ENCODE measurements at places on chromosomes 2 and 18. TPM values are rescaled to one million over a fixed set of nuclear protein-coding genes. Genes with fewer than 3 reads are reported as not detected.

The PJVK gene
- 2.1 TPM for polyA plus RNA-seq

The NXPH2 gene
- not detected for polyA plus RNA-seq

DNA sequence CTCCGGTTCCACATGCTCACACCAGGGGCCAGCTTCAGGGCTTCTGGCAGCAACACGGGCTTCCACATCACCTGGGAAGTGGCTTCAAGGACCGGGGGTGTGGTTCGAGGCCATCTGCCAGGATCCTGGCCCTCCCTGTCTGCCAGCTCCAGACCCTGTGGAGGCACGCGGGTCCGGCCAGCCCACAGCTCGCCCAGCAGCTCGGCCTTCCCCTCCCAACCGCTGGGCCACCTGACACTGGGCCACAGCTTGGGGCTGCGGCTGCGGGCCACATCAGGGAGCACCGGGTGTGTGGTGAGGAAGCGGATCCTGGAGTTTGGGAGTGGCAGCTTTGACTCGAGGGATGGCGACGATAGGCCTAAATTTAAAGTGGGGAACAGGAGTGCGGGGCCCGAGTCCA is 7.0 kb downstream of the C2orf81 start:
- DNase-seq: no peak

DNA sequence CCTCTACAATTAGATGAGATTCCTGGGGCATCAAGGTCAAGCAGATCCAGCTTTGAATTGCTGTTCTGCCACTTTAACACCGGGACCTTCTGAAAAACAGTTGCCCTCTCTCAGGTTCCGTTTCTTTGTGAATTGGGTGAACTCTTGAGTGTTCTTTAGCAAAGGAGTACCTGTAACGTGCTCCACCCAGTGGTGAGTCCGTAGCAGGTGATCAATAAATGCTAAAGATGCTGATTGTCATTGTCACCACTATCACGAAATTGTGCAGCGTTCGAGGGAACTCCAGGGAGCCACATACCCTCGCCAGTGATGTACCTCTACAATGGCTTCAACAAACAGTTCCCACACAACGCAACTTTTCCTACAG is 81.9 kb downstream of the TCF7L1 start:
- DNase-seq: no peak

GRCh38 chr2:132252894-132253264 is 91.1 kb upstream of the ANKRD30BL start:
- DNase-seq: no peak

The LYPD6 gene
- polyA plus RNA-seq: not detected

The SRBD1 gene
- 8.3 TPM for polyA plus RNA-seq

DNA sequence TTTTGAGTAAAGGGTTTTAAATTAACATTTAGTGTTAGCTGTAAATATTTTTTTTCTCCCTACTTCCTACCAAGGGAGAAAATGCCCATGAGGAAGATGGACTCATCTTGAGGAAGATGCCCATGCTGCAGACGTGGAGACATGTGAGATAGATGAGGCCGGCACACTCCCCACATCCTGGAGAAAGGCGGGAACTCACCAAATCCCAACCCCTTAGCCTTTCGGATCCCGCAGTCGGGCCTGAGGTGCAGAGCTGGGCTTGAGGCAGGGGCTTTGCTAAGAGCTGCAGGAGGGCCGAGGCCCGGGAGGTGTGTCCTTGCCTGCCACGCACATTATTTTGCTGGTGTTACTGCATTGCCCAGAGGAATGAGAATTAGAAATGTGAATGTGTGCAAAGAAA is 137.9 kb downstream of the NAPG start:
- DNase-seq: no peak

The CNDP1 gene
- not detected for polyA plus RNA-seq

- DNase-seq: no peak
Measured at GRCh38 chr2:3142961-3143571, 234.6 kb downstream of the EIPR1 start.

- no peak for DNase-seq
Measured at GRCh38 chr2:233953087-233953801, 36.1 kb downstream of the TRPM8 start.

DNA sequence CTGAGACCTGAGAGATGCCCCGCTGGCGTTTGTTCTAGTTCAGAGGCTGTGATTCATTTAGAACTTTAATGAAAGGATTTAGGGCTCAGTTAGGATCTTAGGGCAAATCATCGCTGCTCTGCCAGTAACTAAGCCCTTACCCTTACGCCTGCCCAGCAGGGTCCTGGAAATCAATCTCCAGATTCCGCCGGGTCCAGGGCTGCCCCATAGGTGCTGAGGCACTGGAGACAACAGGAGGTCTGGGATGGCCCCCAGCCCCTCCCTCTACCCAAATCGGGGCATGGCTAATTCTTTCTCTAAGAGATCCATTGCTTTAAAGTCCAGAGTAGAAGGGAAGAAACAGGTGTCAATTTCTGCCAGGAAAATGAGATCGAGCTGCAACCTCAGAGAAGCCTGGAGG is 83.1 kb downstream of the SDC1 start:
- no peak for DNase-seq

DNA sequence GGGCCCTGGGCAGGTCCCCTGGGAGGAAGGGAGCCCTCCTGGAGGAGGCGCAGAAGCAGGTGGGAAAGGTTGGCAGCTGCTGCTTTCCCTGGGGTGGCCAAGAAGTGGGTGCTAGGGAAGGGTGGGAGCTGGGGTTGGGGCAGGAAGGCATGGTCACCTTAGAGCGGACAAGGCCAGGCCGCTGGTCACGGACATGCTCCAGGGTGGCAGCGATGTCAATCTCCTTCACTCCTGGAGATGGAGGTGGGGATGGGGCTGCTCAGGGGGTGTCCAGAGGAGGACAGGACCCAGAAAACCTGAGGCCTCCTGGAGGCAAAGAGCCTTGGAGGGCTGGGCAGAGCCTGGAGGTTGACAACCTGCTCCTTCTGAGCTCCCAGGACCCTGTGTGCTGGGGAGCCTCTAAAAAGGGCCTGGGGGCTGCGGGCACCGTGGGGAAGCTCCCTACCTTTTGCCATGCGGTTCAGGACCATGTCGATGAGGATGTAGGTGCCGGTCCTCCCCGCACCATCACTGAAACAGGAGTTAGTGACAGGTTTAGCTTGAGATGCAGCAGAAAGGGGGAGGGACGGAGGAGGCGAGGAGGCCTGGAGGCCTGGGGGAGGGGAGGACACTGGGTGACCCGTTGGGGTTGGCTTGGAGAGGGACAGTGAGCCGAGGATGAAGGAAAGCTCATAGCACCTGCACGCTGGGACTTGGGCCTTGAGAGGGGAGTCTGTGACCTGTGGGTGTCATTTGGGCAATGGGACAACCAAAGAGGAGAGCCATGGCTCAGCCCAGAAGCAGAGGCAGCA is 11.4 kb downstream of the DNAJB2 start:
- no peak for DNase-seq

DNA sequence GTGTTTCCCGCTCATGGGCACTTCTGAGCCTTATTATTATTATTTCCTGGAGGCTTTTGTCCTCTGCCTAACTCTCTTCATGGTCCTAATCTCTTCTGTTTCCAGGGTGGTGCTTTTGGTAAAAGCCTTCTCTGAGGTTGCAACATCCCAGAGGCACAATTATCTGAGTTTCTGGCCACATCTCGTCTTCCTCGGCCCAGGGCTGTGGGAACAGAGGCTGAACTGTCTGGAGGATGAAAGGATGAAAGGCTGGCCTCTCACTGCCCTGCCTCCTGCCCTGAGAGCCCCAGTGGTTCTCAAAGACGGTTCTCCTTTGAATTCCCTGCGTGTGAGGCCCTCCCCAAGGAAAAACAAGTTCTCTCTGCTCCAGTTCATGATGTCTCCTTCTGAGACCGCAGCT is 13.8 kb downstream of the GYPC start:
- DNase-seq: no peak

DNA sequence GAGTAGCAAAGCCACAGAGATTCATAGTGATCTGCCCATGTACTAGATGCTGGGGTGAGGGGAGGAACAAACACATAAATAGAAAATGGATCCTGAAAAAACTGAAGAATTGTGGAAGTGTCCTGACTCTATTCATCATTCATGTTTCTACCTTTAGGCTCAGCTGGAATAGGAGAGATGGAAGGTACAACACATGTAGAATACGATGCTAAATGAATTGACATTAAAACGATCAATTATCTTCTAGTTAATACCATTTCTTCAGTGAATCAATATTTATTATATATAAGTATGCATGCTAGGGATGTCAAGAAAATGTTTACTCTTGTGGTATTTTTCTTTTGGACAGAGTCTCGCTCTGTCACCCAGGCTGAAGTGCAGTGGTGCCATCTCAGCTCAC is 159.1 kb downstream of the IRS1 start:
- DNase-seq: no peak

The NEB gene
- polyA plus RNA-seq: 2.9 TPM

DNA sequence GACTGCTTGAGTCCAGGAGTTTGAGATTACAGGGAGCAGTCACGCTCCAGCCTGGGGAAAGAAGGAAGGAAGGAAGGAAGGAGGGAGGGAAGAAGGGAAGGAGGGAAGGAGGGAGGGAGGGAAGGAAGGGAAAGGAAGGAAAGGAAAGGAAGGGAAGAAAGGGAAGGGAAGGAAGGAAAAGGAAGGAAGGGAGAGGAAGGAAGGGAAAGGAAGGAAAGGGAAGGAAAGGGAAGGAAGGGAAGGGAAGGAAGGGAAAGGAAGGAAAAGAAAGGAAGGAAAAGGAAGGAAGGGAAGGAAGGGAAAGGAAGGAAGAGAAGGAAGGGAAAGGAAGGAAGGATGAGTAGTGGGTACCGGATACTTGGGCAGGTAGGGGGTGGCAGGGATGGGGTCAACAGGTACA is 32.3 kb downstream of the GPR155 start:
- no peak for DNase-seq

The VWA3B gene
- not detected for polyA plus RNA-seq

DNA sequence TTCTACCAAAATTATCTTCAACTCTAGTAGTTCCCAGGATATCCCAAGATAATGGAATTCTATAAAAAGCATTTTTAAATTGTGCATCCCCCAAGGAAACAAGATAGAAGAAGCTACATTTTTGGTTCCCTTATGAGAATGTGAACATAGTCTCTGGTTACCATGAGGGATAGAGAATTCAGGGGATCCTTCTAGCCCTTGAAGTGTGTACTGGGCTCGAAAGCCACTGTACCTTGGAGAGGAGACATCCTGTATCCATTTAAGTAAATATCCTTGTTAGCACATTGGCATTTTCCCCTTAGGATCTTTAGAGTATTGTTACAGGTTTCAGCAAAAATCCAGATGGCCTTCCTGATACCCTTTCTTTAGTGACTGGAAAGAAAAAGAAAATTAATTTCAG is 228.5 kb downstream of the RTP5 start:
- DNase-seq: peak; percentile 8

DNA sequence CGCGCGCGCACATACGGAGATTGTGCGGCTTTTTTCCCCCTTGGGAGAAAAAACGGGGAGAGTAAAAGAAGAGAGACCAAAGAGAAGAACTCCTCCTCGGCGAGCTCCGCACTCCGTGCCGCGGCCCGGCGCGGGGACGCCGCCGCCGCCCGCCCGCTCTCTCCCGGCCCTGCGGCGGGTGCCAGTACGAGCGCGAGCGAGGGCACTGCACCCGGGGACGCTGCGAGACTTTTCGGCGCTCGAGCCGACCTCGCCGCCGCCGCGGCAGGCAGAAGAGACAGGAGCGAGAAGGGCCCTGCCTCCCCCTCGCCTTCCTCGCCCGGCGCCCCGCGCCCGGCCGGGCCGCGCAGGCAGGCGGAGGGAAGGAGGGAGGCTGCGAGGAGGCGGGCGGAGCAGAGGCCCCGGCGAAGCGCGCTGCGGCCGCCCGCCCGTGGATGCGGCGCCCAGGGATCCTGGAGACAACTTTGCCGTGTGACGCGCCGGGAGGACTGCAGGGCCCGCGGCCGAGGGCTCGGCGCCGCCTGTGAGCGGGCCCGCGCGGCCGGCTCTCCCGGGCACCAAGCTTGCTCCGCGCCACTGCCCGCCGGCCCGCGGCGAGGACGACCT is 857 bp upstream of the INHBB start:
- no peak for DNase-seq

The NEUROD1 gene
- polyA plus RNA-seq: not detected

The NR4A2 gene
- 3.2 TPM for polyA plus RNA-seq

The CPO gene
- polyA plus RNA-seq: not detected

The CXCR1 gene
- polyA plus RNA-seq: not detected

DNA sequence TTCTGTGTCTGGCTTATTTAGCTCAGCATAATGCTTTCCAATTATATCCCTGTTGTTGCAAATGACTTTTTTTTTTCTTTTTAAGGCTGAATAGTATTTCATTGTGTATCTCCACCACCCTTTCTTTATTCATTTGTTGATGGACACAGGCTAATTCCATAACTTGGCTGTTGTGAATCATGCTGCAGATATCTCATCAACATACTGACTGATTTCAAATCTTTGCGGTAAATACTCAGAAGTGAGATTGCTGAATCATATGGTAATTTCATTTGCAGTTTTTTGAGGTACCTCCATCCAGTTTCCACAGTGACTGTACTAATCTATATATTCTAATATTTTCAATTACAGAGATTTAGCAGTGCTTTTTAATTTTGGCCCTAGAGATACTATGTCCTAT is 266.2 kb downstream of the TMX3 start:
- no peak for DNase-seq

The IL1RN gene
- polyA plus RNA-seq: not detected

DNA sequence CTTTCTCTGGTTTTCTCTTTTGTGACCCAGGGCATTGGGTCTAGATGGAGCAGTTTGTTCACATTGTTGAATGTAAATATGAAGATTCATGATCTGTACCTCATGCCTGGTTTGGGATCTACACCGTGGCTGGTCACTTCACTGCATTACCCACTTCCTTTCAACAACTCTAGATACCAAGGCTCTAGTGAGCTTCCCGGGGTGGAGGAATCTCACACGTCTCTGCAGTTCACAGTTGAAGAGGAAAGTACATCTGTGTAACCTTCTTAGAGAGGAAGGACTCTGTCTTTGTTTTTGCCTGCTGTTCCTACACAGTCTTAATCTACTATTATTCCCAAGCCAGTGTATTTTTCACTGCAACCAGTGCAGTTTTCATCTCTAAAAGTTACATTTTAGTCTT is 574.8 kb downstream of the MBD2 start:
- DNase-seq: no peak

DNA sequence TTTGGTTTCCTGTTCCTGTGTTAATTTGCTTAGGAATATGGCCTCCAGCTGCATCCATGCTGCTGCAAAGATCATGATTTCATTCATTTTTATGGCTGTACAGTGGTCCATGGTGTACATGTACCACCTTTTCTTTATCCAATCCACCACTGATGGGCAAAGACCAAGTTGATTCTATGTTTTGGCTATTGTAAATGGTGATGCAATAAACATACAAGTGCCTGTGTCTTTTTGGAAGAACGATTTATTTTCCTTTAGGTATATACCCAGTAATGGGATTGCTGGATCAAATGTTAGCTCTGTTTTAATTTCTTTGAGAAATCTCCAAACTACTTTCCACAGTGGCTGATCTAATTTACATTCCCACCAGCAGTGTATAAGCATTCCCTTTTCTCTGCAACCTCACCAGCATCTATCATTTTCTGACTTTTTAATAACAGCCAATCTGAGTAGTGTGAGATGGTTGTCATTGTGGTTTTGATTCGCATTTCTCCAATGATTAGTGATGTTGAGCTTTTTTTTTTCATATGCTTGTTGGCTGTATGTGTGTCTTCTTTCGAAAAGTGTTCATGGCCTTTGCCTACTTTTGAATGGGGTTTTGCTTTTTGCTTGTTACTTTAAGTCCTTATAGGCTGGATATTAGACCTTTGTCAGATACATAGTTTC is 19.4 kb downstream of the EXOC6B start:
- DNase-seq: no peak

The TET3 gene
- 5.5 TPM for polyA plus RNA-seq

GRCh38 chr2:168116448-168116847 is 130.9 kb downstream of the STK39 start:
- DNase-seq: no peak

GRCh38 chr2:140491876-140492275 is 1638.9 kb downstream of the LRP1B start:
- DNase-seq: no peak

- DNase-seq: no peak
Measured at GRCh38 chr2:144452989-144453336, 67.0 kb downstream of the ZEB2 start.
